ENCODE measurements at places on chromosomes 13 and 19.

DNA sequence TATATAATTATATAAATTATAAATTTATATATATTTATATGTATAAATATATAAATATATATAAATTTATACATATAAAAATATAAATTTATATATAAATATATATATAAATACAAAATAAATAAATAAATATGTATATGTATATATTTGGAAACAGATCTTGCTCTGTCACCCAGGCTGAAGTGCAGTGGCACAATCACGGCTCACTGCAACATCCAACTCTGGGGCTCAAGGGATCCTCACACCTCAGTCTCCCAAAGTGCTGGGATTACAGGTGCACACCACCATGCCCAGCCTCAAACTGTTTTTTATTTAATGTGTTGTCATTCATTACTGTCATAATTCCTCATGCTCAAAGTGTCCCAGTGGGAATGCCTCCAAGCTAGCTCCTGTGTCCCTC, 25.2 kb upstream of the PDCD5 start:
- DNase-seq = no peak

GRCh38 chr13:99323488-99323887, 16.3 kb upstream of the GPR183 start:
- DNase-seq = no peak

DNA sequence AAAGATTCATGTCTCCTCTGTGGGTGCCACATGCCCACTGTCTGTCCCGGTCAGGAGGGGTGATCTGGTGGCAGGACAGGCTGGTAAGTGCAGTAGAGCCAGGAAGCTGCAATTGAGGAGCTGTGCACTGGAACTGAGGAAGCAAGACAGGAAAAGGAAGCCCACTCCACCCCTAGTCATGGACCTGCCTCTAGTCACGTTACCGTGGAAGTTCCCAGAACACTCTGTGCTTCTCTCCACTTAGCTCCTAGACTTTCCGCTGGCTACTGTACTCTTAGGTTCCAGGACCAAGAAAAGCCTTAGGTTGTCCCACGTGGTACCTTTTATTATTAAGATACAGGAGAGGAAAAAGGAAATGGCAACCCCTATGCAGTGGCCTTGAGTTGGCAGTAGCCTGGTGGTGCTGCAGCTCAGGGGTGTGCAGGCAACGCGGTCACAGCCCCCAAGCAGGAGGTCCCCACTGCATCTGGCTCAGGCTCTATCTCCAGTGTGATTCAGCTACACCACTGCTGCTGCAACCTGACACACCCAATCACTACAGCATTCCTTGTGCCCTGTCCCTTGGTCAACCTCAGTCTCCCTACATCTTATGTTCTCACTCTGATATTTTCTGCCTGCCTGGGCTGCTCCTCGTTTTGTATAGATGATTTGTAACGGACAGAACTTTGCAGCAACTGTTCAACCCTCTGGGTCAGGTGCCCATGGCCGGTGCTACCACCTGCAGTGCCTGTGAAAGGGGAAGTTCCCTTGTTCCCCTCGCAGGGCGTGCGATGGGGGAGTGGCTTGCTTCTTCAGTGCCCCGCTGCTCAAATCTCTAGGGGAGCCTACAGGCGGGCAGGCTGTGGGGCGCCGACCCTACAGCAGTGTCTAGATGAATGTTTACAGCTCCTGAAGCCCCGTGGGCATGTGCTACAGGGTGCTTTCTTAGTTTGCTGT, 24.4 kb upstream of the GPR12 start:
- DNase-seq = no peak

DNA sequence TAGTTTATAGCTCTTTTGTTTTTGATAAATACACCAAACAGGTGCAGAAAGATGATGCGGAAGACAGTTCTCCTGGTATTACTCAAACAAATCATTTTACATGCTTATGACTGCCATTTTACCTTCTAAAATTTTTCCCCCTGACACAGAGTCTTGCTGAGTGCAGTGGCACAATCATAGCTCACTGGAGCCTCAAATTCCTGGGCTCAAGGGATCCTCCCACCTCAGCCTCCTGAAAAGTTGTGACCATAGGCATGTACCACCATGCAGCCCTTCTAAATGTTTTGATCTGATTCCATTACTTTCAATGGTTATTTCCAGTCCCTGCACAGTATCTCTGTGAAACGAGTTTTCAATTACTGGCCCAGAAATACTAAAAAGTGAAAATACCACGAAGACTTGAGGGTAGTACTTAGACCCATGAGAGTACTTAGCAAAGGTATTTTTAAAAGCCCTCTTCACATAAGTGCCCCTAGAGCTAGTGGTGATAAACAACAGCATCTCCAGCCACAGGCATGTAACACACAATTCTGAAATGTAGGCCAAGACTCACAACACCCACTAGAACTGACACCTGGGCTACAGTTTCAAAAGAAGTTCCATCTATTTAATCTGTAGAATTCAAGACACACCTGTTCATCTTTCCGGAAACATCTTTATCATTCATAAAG, 11.3 kb downstream of the HSPH1 start:
- no peak for DNase-seq

DNA sequence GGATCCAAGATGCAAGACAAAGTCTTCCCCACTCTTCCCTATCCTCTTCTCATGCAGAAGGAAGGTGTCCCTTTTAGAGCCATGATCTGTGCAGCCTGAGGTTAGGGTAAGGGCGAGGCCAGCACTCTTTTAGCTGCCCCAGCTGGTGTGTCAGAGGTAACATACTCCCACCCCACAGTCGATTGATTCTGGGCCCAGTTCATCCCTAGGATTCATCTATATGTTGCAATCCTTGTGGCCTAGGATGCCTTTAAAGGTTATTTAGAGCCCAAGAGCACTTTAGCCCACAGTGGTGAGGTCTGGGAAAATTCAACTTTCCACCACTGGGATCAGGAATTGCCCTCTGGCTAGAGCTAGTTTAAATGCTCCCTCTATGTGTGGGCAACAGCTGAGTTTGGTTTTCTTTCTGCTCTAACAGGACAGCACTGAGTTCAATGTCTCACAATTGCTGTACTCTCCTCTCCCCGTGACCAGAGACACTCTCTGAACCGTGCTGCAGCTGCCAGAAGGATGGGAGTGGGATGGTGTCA, 201.3 kb upstream of the SERP2 start:
- DNase-seq = no peak

- no peak for DNase-seq
Observed at GRCh38 chr13:40485611-40486517, 180.6 kb downstream of the FOXO1 start.

DNA sequence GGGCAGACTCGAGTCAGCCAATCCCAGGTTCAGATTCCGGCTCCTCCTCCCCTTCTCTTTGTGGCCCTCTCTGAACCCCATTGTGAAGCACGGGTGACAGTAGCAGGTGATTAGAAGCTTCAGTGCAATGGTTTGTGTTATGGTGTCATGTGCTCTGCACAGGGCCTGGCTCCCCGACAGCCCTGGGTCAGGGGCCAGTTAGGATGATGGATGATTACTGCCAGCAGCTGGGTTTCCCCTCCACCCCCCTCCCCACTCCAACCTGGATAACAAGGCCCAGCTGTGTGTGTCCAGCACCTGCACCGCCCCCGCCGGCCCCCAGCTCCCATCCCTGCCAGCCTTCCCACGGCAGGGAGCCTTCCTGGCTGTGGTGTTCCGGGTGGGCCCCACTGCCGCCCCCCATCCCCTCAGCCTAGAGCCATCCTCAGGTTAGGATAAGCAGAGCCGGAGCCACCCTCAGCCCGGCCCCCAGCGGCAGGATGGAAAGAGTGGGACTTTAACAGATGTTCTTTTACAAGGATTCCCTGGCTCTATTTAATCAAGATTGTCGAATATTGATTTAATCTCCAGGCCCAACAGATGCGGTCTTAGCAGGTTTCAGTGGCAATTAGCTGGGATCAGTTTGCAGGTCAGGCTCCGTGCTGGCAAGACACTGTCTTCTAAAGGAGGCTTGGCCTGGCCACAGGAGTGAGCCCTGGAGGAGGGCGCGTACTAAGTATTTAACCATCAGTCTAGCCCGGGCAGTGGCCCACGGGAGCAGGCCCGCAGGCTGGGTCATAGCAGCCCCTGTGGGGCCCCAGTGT, 156.2 kb downstream of the SIPA1L3 start:
- no peak for DNase-seq

GRCh38 chr13:98406427-98406826, 170.5 kb downstream of the STK24 start:
- no peak for DNase-seq

GRCh38 chr13:51282322-51282721, 57.2 kb upstream of the SERPINE3 start:
- no peak for DNase-seq

DNA sequence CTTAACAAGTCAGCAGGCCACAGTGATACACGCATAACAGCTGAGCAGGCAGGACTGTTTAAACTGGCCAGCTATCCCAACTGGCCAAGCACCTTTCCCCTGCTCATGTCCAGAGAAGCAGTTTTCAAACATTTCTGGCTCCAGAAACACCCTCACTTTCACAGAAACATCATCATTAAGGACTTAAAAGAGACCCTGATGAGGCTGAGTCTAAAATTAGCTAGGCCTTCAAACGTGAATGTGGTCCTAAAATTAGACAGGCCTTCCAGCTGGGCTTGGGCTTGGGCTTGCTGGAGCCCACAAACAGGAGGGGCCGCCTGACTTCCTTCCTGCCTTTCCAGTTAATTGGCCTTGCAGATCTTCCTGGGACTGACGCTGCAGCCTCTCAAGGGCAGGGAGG, 334.2 kb downstream of the DNAJC15 start:
- no peak for DNase-seq

GRCh38 chr19:17981611-17982010, 14.7 kb downstream of the KCNN1 start:
- DNase-seq = no peak

DNA sequence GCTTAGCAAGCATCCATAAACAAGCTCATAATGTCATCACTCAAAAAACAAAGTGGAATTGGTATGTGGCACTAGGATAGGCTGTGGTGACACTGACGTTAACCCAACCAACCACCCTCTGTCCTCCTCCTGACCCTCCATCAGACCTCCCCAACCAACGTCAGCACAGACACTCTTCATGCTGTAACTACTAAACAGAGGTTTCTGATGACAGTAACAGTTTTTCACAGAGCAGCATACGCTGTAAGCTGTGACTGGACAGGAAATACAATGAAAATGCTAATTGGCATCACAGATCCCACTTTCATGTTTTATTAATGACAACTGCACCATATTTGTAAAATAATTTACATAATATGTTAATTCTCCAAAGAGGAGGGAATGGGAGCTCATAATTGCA, 238.0 kb downstream of the IRS2 start:
- no peak for DNase-seq

DNA sequence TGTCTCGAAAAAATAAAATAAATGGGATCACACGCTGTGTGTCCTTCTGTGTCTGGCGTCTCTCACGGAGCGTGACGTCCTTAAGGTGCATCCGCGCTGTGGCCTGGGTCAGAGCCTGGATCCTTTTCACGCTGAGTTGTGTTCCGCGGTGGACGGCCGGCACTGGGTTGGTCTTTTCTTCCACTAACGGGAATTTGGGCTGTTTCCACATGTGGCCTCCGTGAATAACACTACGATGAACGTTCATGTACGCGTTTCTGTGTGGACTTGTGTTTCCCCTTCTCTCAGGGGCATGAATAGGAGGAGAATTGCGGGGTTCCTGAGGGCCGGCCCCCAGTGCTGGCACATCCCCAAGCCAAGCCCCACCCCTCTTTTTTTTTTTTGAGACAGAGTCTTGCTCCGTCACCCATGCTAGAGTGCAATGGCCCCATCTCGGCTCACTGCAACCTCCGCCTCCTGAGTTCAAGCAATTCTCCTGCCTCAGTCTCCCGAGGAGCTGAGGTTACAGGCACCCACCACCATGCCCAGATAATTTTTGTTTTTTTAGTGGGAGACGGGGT, 6.2 kb upstream of the PTBP1 start:
- DNase-seq = no peak

GRCh38 chr13:111559612-111560403, 239.4 kb downstream of the TEX29 start:
- no peak for DNase-seq

GRCh38 chr13:112261924-112262323, 114.2 kb upstream of the SPACA7 start:
- DNase-seq = no peak

- no peak for DNase-seq
Observed at GRCh38 chr19:32771596-32771995, 52.0 kb downstream of the TDRD12 start.

- no peak for DNase-seq
Observed at GRCh38 chr19:1343041-1343440, 40.7 kb upstream of the NDUFS7 start.

DNA sequence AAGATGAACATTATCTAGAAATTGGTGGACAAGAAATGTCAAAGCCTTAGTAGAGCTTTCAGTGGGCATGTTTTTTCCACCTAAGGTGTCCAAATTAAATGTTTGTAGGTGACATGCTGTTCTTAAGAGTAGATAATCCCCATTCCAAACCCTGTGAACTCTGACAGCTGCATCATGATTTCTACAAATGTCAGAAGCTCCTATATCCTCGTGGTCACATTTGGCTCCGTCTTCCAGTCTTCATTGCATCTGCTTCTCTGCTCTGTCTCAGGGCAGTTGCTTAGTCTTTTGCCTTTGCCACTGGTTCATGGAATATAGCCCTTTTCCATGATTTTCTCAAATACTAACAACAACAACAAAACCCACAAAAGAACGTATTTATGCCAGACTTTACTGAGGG, 234.5 kb downstream of the DLEU7 start:
- no peak for DNase-seq

DNA sequence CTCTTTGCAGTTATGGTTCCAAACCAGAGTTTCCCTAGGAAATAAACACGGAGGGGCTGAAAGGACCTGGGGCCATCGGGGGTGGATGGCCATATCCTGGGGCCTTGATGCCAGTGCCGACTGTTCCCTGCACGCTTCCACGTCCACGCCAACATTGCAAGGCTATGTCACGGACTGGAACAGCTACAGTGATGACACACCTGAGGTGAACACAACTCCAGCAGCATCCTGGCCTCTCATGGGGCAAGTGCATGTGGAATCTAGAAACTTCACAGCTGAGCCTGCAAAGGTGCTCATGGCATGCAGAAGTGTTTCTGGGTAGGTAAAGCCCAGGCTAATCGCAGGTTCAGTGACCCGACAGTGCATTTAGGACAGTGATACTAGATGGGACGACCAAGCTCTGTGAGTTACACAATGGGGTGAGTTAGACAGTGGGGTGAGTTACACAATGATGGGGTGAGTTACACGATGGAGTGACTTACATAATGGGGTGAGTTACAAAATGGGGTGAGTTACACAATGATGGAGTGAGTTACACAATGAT, 52.0 kb upstream of the GAS6 start:
- DNase-seq = no peak

DNA sequence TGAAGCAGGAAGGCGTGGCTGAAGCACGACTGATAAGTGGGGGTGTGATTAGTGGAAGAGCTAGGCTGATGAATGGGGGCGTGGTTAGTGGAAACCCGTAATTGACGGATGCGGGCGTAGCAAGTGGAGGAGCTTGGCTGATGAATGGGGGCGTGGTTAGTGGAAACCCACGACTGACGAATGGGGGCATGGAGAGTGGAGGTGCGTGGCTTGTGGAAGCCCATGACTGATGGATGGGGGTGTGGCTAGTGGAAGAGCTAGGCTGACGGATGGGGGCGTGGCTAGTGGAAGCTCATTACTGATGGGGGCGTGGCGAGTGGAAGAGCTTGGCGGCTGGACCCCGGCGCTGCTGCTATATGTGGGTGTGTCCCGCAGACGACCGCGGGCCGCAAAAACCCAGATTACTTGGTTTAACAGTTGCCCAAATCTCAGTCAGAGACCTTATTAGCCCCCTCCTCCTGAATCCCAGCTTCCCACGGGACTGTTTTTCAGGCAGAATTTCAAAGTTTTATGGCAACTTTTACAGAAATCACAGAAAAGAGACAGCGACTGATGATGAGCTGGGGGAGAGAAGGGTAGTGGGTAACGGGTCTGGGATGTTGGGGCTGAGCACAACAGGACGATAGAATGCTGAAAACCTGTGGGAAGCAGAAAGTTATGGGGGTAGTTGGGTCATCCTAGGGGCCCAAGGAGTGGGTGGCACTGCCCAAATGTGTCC, 9.0 kb upstream of the MEIS3 start:
- peak; percentile 97 for DNase-seq

All from BJ (cell line).